ENCODE measurements at places on chromosomes 7 and 10.

DNA sequence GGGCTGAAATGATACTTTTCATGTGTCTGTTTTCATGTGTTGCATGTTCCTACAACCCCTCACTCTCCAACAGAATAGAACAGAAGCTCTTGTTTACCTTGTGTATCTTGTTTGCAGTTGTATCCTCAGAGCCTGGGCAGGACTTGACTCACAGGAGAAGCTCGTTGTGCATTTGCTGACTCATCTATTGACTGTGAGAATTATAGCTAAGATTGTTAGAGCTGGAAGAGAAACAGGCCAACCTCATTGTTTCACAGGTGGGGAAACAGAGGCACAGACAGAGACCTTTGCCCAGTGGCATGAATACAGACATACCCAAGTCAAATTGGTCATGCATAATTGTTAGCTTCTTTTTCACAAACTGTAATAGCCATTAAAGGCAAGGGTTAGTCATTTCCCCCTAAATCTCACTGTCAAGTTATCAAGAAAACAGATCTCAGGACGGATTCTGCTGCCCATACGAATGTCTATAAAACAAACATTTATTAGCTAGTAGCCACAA, 4.6 kb upstream of the TSPAN15 start:
- no peak for DNase-seq

DNA sequence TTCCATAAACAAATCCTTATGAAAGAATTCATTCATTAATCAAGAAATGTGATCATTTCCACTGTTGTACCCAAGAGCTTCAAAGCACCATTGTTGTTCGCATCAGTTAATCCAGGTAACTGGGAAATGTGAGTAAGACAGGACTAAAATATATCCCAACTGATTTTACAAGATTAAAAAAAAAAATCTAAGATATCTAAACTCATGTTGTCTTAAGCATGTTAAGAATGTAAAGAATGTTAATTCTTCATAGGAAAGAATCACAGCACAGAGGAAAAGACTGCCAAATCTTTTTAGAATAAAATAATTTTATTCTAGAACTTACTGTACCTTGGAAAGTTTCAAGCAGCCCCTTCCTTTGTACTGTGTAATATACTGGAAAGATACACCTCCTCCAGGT, 16.4 kb downstream of the FZD1 start:
- no peak for DNase-seq

DNA sequence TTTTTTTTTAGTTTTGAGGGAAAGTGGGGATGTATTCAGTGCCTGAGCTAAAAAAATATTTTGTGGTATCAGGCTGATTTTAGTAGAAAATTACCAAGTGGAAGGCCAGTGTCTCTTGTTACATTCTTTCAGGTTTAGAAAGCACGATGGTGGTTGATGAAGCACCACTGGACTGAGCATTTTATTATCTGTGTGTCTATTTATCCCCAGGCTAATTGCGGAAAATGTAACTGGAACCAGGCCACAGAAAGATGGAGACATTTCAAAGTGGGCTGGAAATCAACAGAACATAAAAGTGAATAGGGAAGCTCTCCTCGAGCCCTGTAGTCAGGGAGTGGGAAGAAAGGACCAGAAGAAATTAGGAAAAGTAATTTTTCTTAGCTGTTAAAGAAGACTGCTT, 261.0 kb downstream of the STK31 start:
- DNase-seq: no peak

GRCh38 chr7:957418-958220, 3.1 kb upstream of the ADAP1 start:
- no peak for DNase-seq

- DNase-seq: no peak
Measured at GRCh38 chr7:134293002-134293740, 23.6 kb downstream of the SLC35B4 start.

DNA sequence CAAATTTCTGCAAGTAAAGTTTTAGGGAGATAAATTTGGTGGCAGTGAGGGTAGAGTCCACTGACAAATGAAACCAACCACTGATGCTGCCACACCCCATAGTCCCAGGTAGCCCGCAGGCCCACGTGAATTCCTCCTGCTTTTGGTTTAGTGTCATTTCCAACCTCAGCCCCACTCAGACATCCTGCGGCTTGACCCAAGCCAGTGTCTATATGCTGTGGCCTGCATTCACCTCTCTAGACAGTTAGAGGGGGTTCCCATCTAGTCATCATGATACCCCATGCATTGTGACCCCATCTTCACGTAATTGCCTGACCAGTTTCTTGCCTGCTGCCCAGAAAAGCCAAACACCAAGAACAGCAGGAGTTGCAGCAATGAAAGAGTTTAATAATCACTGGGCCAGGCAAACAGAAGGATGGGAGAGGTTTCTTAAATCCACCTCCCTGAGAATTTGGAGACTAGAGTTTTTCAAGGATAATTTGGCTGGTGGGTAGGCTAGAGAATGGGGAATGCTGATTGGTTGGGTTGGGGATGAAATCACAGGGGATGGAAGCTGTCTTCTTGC, 332.0 kb upstream of the GALNT17 start:
- no peak for DNase-seq

GRCh38 chr7:155715111-155715805, 70.8 kb downstream of the RBM33 start:
- DNase-seq: no peak

GRCh38 chr10:70964245-70964644, 75.9 kb upstream of the PCBD1 start:
- DNase-seq: no peak

DNA sequence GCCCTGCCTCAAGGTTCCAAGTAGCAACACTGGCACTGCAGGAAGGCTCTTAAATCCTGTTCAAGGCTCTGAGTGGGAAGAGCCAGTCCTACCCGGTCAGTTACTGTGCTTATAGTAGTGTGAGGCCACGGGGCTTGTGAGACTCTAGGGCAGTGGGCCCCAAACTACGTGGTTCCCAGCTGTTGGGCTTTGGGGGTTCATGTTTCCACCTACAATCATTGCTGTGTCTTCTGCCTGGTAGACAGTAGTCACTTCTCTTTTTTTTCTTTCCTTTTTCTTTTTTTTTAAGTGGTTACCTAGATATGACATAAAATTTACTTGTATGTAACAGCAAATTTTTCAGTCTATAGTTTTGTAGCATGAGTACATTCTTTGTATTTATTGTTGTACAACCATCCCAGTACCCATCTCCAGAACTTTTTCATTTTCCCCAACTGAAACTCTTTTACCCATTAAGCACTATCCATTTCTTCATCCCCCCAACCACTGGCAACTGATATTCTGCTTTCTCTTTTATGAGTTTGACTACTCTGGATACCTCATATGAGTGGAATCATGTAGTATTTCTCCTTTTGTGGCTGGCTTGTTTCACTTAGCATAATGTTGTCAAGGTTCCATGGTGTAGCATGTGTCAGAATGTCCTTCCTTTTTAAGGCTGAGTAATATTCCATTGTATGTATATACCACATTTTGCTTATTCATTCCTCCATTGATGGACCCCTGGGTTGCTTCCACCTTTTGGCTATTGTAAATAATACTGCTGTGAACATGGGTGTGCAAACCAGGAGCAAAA, 7.7 kb downstream of the UBTD1 start:
- DNase-seq: no peak

GRCh38 chr7:81297317-81297716, 378.5 kb upstream of the SEMA3C start:
- DNase-seq: no peak

DNA sequence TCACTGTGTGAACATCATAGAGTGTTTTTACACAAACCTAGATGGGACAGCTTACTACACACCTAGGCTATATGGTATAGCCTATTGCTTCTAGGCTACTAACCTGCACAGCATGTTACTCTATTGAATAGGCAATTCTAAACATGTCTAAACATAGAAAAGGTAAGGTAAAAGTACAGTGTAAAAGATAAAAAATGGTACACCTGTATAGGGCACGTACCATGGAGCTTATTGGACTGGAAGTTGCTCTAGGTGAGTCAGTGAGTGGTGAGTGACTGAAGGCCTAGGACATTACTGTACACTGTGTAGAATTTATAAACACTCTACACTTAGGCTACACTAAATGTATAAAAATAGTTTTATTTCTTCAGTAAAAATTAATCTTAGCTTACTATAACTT, 182.0 kb upstream of the THSD7A start:
- DNase-seq: no peak

DNA sequence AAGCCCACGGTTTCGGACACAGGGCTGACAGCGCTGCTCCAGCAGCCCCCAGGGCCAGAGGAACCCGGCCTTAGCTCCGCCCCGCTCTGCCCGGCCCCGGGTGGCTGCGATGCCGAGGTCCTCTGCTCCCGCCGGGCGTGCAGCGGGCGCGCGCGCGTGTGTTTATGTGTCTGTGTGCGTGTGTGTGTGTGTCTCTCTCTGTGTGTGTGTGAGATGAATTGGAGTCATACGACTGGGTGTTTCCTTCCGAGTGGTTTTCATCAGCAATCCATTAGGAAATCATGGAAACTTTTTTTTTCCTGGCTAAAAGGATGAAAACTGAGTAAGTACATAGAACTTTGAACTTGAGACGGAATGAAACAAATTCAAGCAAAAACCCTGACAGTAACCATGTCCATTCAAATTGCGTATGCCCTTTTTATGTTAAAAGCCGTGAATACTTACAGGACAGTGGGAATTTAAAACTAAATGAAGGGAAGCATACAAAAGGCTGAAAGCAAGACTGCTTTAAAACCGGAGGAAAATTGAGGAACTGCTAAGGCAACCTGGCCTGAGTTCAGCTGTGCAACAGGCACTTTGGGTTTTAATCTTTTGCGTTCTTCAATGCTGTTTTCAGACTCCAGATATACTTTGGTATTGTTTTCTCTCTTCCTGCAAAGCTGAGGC, at the start of gene CPED1:
Gene CPED1, plus strand, starts transcription at position 121 of the 666 bp plus-strand sequence. CDS start 911 bp downstream, outside the sequence.
- DNase-seq: peak; percentile 10

GRCh38 chr7:64880322-64881297, 22.5 kb upstream of the ZNF273 start:
- DNase-seq: no peak

DNA sequence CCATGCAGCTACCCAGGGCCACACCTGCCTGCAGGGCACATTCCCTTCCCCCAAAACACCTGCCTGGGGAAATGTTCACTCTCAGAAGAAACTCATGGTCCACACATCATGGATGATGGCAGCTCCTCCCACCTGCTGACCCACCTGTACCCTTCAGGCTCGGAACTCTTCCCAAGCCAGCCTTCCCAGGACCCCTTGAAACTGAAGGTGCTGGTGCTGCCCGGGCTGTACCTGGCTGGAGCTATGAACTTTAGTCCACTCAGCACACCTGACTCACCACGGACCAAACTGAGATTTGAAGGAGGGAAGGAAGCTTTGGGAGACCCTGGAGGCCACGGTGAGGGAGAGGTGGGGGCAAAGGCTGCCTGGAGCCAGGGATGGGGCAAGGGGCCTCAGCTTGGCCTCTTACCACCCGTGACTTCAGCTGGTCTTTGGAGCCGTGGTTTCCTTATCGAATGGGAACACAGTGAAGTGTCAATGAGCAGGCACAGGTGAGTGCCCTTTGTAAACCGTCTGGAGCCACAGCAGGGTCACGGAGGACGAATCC, 30.1 kb upstream of the INPP5A start:
- DNase-seq: no peak

DNA sequence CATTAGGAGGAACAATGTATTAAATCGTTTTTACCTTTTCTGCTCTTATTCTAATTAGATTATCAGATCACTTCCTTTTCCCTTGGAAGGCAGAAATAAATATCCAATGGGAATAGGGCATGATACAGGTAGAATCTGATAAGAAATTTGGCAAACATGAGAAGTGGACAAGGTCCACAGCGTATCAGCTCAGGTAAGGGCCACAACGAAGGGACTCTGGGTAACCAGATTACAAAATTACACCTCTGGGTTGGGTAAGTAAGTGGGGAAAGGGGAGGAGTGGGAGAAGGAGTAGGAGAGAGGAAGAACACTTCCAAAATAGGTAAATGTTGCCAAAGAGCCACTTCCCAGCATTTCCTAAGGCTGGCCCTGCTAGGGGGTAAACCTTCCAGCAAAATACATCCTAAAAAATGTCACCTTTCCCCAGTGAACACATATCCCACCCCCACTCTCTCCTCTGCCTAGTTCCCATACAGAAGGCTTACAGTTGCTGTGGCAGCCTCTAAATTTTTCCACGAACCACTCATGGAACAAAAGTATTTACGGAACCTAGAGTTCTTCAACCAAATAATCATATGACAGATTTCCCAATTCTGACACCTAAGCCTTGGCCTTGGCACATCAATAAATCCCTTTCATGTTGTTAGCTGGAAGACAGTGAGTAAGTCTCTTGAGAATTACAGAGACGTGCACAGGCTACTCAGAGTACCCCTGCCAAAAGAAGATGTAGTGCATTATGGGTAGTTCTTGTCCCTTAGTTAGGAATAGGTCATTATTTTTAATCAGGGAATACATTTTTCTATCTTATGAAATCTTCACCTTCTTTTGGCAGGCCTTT, 51.5 kb upstream of the DLX6 start:
- DNase-seq: no peak

GRCh38 chr10:47364911-47365310, 16.7 kb downstream of the RBP3 start:
- DNase-seq: no peak

- no peak for DNase-seq
Measured at GRCh38 chr10:77872151-77872946, 54.2 kb downstream of the DLG5 start.

DNA sequence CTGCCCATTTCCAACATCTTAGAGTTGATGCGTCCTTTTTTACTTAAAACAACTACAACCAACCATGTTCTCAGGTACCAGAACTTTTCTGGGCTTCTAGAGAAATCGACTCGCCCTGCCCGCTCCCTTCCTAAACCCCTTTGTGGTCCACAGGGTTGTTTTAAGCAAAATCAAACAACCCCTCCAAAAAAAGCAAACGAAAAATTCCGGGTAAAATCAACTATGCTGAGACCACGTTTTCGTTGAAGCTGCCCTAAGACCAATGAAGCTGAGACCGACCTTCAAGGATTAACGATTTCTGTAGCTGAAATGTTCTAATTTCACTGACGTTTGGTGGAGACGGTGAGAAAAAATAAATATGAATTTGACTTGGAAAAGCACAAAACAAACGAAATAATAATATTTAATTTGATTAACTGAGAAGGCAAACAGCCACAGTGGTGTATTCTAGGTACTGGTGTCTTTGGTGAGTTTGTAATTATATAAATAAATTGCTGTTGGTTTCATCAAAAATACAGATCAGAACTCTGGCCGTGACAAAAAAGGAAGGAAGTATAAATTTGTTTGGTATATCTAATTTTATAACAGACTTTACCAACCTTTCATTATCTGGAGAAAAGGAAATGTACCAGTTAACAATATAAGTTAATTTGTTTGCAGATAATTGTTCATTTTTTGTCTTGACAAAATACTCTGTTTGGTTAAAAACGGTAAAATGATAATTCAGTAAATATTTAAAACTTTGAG, 4.7 kb upstream of the IGF2BP3 start:
- no peak for DNase-seq

- DNase-seq: no peak
Measured at GRCh38 chr7:47537716-47538675, 43.9 kb downstream of the TNS3 start.

GRCh38 chr10:59678884-59679301, 30.8 kb downstream of the SLC16A9 start:
- DNase-seq: no peak

GRCh38 chr10:101941871-101942270, 98.3 kb upstream of the KCNIP2 start:
- DNase-seq: no peak

Data from 8988T (cell line).